Activated CD4-positive, alpha-beta T cell treated with anti-CD3 and anti-CD28 coated beads, Interleukin-2, amount 10 ng/mL, durations not matched to agents 7 days and 5 days (primary cell): ENCODE measurements at places on chromosomes 1 and 21. TPM values are rescaled to one million over a fixed set of nuclear protein-coding genes. Genes with fewer than 3 reads are reported as not detected.

Gene CIART
- 1.7 TPM for total RNA-seq

DNA sequence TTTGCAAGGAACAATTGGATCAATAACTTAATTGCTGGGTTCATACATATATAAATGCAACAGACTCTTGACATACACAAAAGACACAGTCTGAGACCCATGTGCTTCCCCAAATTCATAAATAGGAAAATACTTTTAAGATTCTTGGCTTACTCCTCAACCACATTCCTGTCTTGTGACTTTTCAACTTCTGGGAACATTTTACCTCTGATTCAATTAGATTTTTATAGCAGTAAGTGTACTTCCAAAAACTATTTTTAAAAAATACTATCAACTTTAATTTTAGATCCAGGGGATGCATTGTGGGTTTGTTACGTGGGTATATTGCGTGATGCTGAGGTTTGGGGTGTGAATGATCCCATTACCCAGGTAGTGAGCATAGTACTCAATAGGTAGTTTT, 406.7 kb downstream of the RPS6KC1 start:
- no peaks in the 10 kb centered on the region for H3K27me3 ChIP-seq
- no peak for DNase-seq
- H3K4me1 ChIP-seq = no peaks in the 10 kb centered on the region
- no peak overlapping the region for H3K4me3 ChIP-seq
- no peak overlapping the region for H3K27ac ChIP-seq

- peaks cover 13% of the 10 kb centered on the region for H3K4me1 ChIP-seq
- H3K27ac ChIP-seq = no peak overlapping the region
- no peak overlapping the region for H3K4me3 ChIP-seq
- no peaks in the 10 kb centered on the region for H3K36me3 ChIP-seq
- H3K27me3 ChIP-seq = peaks cover 2% of the 10 kb centered on the region
Observed at GRCh38 chr21:46057111-46057709, 40.7 kb upstream of the COL6A2 start.

- H3K4me3 ChIP-seq = no peak overlapping the region
- H3K36me3 ChIP-seq = no peaks in the 10 kb centered on the region
- no peak overlapping the region for H3K27ac ChIP-seq
- H3K4me1 ChIP-seq = peaks cover 16% of the 10 kb centered on the region
- H3K27me3 ChIP-seq = peaks cover 29% of the 10 kb centered on the region
Observed at GRCh38 chr1:201753492-201753891, 75.5 kb upstream of the IPO9 start.

GRCh38 chr21:37455504-37455911, 88.9 kb downstream of the DYRK1A start:
- H3K27ac ChIP-seq = no peak overlapping the region
- H3K4me3 ChIP-seq = no peak overlapping the region
- no peak for DNase-seq
- H3K36me3 ChIP-seq = peaks cover 17% of the 10 kb centered on the region
- H3K27me3 ChIP-seq = no peaks in the 10 kb centered on the region

- H3K27ac ChIP-seq = no peak overlapping the region
- no peaks in the 10 kb centered on the region for H3K36me3 ChIP-seq
- DNase-seq = no peak
- H3K4me1 ChIP-seq = no peaks in the 10 kb centered on the region
- no peaks in the 10 kb centered on the region for H3K27me3 ChIP-seq
Observed at GRCh38 chr1:43573066-43573800, 42.5 kb downstream of the PTPRF start.

- H3K27me3 ChIP-seq = no peaks in the 10 kb centered on the region
- no peak overlapping the region for H3K27ac ChIP-seq
- no peak for DNase-seq
- H3K4me1 ChIP-seq = peaks cover 5% of the 10 kb centered on the region
- no peak overlapping the region for H3K4me3 ChIP-seq
Observed at GRCh38 chr1:197808880-197809279, 33.6 kb upstream of the DENND1B start.
